ENCODE measurements at places on chromosomes 11 and 22. TPM values are rescaled to one million over a fixed set of nuclear protein-coding genes. Genes with fewer than 3 reads are reported as not detected.

Gene DESI1
- 32.4 TPM for total RNA-seq

Gene UPB1
- not detected for total RNA-seq

DNA sequence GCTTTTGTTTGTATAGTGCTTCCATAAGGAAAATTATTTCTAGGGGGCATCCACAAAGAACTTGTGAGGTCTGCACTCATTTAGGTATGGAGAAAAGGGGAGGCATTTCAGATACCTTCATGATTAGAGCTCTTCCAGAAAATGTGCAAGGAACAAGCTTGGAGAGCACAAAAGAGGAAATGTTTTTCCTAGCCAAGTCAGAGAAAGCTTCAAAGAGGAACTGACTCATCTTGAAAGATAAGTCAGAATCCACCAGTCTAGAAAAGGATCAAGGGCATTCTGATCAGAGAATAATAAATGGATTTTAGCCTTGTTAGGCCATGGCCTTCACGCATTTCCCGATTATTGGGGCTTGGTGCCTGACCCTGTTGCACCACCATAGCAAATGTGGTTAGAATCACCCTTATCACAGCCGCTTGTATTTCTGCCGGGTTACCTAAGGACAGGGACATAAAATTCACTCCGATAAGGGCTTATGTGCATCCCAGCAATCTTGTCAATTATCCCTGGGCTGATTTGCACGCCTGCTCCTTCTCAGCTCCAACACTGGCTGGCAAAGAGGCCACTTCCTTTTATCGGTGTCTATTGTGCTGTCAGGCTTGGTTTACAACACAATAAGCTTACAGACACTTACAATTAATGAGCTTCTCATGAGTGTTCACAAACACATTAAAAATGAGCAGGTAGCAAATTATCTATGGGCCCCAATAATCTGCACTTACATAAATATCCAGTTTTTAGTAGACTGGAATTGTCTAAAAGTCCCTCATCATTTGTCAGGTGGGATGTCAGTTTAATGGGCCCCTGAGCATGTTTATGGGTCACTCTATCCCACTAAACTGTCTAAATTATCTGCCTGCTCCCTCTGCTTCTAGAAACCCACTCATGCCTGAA is 613.5 kb downstream of the SOX6 start:
- no peak for DNase-seq

GRCh38 chr11:82858133-82858532 is 42.1 kb downstream of the PRCP start:
- DNase-seq = no peak

- no peak for DNase-seq
Measured at GRCh38 chr22:29988719-29989118, 91.5 kb upstream of the HORMAD2 start.

Gene RIMBP3B
- 0.27 TPM for total RNA-seq

Gene GRIK4
- total RNA-seq = not detected

- DNase-seq = no peak
Measured at GRCh38 chr11:1087961-1088926, 13.6 kb downstream of the MUC2 start.

GRCh38 chr11:70637949-70638583 is 239.7 kb downstream of the CTTN start:
- DNase-seq = no peak

Gene PGA5
- not detected for total RNA-seq

DNA sequence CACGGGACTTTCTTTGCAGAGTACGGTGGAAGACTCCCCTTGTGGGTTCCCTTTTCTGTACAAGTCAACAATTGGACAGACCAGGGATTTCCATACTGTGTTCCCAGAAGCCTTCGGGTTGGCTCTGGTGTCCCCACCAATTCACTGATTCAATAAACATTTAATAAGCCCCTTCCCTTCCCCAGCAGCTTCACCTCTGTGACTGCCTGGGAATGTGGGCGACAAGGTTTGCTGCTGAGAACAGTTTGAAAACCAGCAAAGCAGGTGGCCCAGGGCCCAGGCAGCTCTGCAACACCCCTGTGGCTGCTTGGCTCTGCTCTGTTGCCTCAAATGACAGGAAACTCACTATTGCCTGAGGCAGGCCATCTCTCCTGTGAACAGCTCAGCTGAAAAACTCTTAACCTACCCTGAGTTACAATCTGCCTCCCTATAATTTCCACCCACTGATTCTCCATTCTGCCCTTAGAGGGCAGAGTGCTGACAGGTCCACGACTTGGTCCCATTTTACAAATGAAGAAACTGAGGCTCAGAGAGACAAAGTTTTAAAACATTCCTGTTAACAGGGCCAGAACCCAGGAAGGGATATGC is 10.4 kb downstream of the ADORA2A start:
- DNase-seq = no peak

- DNase-seq = no peak
Measured at GRCh38 chr11:91860661-91861060, 364.0 kb upstream of the FAT3 start.

DNA sequence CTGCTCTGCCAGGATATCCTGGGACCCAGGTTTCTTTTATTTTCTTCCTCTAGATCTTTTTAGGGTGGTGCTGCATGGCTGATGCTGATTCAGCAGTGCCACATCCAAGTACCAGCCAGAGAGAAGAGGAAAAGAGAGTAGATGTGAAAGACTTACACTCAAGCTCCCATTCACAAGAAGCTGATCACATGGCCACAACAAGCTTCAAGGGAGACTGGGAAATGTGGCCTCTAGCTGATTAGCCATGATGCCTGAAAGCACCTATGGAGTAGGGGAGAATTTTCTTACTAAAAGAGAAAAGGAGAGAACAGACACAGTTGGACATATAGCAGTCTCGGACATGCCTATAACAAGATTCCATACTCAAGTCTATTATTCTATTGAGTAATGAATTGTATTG is 34.4 kb upstream of the FJX1 start:
- DNase-seq = no peak

Gene B3GAT3
- total RNA-seq = 22.6 TPM

DNA sequence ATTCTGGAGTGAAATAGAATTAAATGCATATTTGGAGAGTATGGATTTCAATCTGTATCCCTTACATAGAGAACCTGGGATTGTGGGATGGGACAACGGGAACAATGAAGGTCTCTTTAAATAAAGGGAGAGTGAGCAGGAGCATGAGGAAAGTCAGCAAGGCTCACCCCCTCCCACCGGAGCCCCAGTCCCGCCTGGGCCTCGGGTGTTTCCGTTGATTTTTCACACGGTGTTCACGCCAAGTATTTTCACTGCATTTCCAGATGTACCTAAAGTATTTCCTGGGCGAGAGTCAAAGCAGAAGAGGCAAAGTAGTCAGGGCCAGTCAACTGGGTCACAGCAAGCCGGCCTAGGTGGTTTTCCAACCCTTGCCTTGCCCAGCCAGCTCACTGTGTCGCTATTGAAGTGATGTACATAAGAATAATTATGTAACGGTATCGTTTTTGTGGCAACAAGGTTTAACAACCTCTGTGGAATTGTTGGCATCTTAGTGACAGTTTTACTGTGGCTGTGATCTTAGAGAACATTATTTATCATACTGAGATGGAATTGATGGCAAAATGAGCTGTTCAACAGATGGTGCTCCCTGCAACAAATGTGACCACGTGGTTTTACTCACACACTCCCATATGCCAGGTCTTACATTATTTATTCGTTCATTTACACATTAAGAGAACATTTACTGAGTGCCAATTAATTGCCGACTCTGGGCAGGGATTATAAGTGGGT is 177.3 kb downstream of the ADAMTS15 start:
- DNase-seq = no peak

- DNase-seq = no peak
Measured at GRCh38 chr11:115300660-115301428, 203.4 kb downstream of the CADM1 start.

Gene TYR
- total RNA-seq = not detected

All from NCI-H460 (cell line).